Activated T-cell treated with anti-CD3 and anti-CD28 coated beads for 24 hours (primary cell): ENCODE measurements at places on chromosomes 3 and 15.

DNA sequence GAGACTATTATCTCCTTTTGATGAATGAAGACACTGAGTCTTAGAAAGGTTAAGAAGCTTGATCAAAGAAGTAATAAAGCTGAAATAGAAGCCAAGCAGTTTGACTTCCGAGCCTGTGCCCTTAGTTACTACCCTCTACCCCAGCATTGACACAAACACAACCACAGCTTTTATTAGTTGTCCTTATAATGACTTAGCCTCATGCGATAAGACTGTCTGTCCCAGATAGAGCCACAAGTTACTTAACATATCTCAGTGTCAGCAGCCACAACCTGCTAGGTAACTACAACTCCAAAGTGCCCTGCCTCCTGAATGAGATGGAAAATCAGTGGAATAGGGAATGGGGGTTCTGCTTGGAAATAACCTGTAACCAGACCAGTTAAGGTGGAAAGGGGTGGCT lies 781.6 kb upstream of the CFAP20DC start:
- DNase-seq: no peak

GRCh38 chr3:48128774-48129173 lies 59.4 kb downstream of the CDC25A start:
- DNase-seq: no peak

DNA sequence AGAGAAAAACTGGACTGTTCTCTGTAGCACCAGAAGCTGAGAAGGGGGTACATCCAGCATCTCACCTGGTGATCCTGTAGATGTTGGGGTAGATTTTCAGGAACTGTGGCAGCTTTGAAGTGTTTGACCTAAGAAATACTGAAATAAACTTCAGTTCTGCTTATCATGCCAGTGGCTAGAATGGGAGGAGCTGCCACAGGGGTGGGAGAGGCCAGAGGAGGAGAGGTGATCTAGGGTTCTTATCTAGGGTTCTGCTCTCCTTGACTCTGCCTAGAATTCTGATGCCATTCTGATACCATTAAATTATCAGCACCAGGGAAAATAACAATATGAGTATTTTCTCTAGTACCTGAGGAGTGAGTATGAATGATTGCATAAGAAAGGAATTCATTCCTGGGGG lies 10.2 kb upstream of the CPOX start:
- DNase-seq: no peak

GRCh38 chr3:119279101-119279554 lies 15.1 kb upstream of the ARHGAP31 start:
- no peak for DNase-seq

DNA sequence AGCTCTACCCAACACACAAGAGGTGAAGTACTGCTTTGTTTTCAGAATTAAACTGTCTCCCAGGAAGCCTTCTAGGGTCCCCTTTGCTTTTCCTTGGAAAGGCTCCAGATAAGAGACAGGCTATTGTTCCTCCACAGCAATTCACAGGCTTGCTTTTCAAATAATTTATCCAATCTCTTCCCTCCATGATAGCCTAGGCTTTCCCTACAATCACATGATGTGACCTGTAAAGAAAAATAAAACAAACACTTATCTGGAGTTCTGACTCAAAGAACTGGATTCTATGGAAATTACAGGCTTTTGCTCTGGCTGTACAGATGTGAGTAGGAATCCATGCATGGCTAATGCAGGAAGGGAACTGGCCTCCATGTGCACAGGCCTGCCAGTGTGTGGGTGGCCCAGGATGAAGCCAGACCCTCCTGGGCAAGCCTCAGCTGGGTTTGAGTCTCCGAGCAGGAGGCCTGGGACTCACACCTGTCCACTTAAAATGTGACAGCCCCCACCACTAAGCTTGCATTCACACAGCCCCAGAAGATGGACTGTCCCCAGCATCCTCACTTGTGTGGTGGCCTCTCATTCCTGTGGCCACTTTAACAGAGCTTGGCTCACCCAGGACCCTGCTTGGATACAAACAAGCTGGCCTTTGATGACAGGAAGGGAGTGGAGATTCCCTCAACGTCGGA lies 75.8 kb upstream of the LEKR1 start:
- DNase-seq: no peak

DNA sequence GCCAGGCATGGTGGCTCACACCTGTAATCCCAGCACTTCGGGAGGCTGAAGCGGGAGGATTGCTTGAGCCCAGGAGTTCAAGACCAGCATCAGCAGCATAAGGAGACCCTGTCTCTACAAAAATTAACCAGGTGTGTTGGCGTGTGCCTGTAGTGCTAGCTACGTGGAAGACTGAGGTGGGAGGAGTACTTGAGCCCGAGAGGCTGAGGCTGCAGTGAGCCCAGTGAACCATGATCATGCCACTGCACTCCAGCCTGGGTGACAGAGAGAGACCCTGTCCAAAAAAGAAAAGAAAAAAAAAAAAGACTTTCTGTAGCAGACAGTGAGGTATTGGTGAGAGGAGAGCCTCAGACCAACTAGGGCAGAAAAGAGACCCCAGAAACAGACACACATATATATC lies 263.8 kb downstream of the XXYLT1 start:
- no peak for DNase-seq

GRCh38 chr3:154125378-154126030 lies 4.3 kb downstream of the ARHGEF26 start:
- DNase-seq: no peak

DNA sequence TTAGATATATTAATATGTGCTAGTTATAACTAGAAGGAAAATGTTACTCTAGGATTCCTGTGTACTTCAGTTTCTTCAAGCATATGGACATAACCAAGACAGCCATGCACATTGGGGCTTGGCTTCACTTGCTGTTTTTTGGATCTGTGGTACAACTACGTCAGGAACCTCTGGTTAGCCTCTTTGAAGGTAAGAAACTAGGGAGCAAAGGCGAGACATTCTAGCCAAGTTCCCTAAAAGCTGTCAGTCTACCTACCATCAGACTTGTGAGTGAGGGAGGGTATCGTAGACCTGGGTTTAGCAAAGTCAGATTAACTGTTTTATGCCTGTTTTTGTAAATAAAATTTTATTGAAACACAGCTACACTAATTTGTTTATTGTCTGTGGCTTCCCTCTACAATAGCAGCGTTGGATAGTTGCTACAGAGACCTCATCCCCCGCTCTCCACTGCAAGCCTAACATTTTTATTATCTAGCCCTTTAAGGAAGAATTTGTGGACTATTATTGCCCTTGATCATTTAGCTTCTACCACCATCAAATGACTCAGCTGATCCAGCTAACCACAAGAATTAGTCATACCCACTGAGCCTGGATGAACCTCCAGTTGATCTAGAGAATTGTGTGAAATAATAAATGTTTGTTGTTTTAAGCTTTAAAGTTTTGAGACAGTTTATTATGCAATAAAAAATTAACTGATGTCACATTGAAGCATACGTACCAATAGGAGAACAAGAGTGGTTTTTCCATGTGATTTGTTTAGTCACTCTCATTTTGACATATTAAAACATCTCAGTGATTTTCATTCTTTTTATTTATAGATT lies 58.1 kb downstream of the RSRC1 start:
- DNase-seq: peak; percentile 1

- DNase-seq: no peak
Measured at GRCh38 chr15:101029971-101030661, 111.0 kb downstream of the LRRK1 start.

DNA sequence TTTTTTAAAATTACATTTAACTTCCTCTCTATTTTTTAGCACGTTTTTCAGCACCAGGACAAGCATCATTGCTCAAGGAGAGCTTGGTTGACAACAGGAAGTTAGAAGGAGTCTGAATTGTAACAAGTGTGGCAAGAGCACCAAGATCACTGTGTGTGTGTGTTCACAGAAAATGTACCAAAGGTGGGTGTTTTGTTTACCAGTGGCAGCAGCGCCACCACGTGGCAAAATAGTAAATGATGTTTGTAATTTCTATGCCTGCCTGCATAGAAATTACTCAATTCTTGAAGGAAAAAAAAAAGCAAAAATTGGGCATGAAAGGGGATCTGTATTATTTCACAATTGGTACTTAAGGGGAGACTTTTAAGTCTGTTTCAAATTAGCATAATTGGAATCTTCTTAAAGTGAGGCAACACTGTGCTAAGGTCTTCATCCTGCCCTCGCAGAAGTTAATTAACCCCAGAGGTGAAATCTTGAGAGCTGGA lies 7.4 kb upstream of the U2SURP start:
- peak; percentile 24 for DNase-seq

DNA sequence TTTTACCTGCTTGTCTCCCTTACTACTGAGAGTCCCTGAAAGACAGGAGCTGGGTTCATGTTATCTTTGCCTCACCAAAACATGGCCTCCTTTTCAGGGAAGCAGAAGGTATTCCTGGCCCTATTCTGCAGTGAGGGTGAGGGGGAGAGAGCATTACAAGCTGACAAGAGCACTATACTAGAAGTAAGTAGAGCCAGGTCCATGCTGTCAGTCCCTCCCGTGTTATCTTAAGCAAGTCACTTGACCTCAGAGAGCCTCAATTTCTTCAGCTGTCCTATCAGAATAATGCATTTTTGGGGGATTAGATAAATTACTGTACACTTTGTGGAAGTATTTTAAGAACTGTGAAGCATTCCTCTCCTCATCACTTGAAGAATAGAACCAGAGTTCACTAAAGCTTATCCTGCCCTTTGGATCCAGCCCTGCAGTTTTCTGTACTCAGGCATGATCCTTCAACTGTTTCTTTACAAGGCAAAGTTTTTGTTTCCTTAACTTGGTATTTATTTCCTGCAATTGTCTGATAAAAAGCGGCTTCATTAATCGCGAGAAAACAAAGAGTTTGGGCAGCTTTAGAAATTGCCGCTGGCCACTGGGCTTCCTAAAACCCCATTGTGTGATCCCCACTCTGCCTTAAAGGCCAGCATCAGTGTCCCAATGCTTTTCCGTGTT lies 213.9 kb downstream of the CDIN1 start:
- no peak for DNase-seq

GRCh38 chr15:62793752-62794144 lies 248.8 kb upstream of the TPM1 start:
- DNase-seq: no peak

DNA sequence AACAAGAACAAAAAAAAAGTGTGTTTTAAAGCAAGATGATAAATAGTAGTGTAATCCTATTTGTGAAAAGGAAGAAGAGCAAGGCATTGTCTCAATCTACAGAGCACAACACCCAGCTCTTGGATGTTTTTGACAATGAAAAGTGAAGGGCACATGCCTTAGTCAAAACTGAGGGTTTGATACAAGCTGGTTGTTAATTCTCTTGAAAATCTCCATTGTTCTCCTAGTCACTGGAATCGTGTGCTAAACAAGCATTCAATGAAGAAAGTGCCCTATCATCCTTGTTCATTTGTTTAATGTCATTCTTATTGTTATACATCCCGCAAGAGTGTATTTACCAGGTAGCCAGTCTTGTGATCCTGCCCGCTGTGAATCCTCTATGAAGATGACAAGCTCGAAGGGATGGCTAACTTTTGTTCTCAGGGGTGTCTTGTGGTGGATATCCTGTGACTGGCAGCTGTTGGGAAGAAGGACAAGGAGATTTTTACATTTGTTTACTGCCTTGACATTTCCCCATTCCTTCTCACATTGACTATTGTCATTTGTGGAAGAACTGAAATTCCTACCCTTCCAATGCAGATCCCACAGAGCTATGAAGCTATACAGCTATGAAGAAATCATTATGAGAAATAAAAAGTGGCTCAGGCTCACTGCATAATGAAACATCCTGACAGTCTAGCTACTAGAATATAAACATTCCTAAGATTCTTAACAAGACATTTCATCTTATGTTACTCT lies 175.9 kb downstream of the VGLL3 start:
- no peak for DNase-seq

GRCh38 chr3:46501702-46502101 lies 3.9 kb downstream of the RTP3 start:
- DNase-seq: no peak

GRCh38 chr3:3578718-3579117 lies 220.5 kb upstream of the LRRN1 start:
- DNase-seq: no peak

- no peak for DNase-seq
Measured at GRCh38 chr15:69591905-69592508, 139.4 kb downstream of the RPLP1 start.

DNA sequence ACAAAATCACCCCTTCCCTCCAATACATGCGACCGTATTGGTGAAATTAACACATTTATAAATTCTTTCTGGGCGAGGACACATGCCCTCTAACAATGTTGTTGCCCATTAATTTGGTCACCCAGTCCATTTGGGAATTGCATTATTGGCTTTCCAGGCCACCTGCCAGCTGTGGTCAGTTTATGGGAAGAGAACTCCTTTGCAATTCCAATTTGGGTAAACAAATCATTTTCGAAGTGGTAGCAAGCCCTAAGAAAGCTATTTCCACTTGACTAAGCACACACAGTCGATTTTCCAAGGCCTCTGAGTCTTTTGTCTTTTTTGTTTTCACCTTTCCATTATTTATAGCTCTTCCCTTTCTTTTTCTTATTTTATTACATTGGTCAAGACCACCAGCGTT lies 362.3 kb upstream of the RGMA start:
- DNase-seq: no peak

- DNase-seq: no peak
Measured at GRCh38 chr15:61839546-61839945, 220.7 kb downstream of the VPS13C start.

DNA sequence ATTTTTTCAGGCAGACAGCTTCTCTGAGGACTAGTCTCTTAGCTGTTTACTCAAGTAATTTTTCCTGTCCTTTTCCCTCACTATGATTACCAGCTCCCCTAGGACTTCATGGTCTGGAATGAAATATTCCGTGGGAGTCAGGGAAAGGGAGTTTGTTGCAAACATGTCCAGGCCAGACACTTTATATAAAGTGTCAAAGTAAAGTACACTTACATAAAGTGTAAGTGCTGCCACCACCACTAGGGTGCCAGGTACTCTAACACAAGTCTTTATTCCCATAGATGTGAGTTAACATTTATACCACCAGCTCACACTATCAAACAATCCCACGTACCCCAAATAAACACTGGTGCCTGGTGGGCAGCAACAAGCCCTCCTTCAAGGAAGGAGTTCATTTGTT lies 179.8 kb downstream of the SNRPN start:
- DNase-seq: no peak

DNA sequence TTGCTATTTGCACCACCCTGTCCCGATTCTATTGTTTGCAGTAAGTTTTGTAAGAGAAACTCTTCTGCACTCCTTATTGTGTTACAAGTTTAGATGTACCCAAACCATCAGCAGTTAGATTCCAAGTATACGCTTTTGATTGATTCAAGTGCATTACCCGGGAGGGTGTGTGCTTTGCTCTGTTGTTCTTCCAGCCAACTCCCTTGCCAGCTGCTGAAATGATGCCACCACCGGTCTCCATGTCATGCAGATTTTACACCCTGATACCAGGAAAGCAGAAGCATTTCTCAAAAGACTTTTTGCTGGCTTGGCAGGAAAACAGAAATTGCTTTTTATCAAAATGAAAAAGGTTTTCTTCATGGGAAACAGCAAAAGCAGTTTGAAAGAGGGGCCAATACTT lies 1006.6 kb upstream of the CFAP20DC start:
- no peak for DNase-seq

DNA sequence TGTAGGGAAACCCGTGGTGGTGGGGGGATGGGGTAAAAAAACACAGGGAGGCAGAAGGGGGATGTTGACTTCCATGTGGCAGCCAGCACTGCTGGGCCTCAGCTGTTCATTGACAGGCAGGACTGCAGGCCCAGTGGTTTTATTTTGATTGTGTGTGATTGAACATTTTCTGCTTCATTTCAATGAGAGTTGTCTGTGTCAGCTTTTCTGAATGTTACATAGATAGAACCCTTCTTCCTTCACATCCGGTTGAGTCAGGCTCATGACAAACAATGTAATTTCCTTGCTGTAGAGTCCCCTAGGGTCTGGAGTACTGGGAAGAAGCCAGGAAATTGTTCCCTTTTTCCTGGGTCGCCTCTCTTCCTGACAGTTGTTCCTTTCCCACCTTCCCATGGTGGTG lies 8.2 kb upstream of the RPP25 start:
- no peak for DNase-seq
